Nephron progenitor cell (in vitro differentiated cells): ENCODE measurements at places on chromosomes 4 and X.

DNA sequence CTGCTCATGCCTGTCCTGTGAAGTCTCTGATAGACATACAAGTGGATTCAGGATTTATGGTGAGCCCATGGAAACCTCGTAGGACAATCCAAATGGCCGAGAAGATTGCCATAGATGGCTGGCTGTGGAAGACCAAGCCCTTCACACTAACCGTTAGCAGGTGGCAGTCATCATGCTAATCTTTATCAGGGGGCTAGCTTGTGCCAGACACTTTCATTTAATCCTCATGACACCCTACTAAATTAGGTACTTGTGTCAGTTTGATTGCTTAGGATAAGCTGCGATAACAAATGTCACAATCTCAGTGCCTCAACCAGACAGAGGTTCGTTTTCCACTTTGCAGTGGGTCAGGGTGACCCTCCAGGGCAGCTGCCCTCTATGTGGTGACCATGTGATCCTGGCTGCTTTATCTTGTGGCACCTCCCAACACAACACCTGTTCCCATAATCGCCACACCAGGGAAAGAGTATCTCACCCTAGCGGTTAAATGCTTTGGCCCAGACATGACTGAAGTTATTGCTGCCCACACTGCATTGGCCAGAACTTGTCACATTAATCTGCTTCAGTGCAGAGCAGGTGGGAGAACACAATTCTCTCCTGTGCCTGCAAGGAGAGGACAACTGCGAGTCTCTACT lies 60.8 kb downstream of the REPS2 start:
- DNase-seq = peak; percentile 11

- DNase-seq = no peak
These were observed 764.4 kb upstream of the PCDH10 start for GRCh38 chr4:132384709-132385108.

DNA sequence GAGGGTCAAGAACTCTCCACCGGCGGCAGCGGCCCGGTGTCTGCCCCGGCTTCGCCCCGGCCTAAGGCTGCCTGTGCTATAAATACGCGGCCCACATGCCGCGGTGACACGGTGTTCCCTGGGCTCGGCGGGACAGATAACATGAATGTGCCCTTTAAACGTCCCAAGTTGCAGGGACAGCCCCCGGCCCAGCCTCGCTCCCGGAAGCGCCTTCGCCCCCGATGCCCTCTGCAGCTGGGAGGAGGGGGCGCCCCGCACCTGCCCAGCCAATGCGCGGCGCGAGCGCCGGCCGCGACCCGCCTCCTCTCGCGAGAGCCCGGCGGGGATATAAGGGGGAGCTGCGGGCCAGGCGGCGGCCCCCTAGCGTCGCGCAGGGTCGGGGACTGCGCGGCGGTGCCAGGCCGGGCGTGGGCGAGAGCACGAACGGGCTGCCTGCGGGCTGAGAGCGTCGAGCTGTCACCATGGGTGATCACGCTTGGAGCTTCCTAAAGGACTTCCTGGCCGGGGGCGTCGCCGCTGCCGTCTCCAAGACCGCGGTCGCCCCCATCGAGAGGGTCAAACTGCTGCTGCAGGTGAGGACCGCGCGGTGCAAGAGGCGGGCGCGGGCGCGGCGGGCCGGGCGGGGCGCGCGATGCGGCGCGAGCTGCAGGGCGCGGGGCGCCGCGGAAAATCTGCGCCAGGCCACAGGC lies at the start of gene SLC25A4:
TSS of gene SLC25A4 (plus strand) at position 355 of the 689 bp plus-strand sequence. CDS start at position 462, 107 bp downstream.
- DNase-seq = peak; percentile 89

GRCh38 chr4:147855571-147856009 lies 123.7 kb downstream of the ARHGAP10 start:
- no peak for DNase-seq

- DNase-seq = no peak
These were observed 57.6 kb downstream of the RBM46 start for GRCh38 chr4:154838694-154839093.

GRCh38 chr4:151729731-151730559 lies 30.9 kb downstream of the GATB start:
- peak; percentile 22 for DNase-seq

- no peak for DNase-seq
These were observed 605.0 kb downstream of the GABRG1 start for GRCh38 chr4:45518832-45519231.

GRCh38 chrX:112846187-112846586 lies 5.6 kb upstream of the AMOT start:
- peak; percentile 29 for DNase-seq

- no peak for DNase-seq
These were observed 47.7 kb upstream of the RASGEF1B start for GRCh38 chr4:81519427-81519773.

DNA sequence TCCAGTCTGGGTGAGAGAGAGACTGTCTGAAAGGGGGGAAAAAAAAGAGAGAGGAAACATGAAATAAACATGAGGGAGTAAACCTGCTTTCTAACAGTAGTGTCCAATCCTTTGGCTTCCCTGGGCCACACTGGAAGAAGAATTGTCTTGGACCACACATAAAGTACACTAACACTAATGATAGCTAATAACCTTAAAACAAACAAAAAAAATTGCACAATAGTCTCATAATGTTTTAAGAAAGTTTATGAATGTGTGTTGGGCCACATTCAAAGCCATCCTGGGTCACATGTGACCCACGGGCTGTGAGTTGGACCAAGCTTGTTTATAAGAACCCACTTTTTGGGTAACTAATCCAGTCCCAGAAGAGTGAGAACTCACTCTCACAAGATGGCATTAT lies 30.3 kb downstream of the PDS5A start:
- no peak for DNase-seq

DNA sequence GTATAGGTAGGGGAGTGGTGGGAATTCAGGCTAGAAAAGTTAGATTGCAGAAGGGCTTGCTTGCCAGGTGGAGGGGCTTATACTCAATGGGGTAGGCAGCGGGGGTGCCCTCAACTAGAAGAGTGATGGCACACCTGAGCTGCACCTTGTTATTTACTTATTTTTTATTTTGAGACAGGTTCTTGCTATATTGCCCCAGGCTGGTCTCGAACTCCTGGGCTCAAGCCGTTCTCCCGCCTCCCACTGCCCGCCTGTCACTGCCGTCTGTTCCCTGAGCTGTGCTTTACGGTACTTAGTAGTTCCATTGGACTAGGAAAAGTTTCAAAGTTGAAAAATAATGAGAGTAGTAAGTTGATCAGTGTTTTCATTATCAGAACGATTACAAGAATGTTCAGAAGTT lies 2.0 kb downstream of the ZFX start:
- DNase-seq = no peak

DNA sequence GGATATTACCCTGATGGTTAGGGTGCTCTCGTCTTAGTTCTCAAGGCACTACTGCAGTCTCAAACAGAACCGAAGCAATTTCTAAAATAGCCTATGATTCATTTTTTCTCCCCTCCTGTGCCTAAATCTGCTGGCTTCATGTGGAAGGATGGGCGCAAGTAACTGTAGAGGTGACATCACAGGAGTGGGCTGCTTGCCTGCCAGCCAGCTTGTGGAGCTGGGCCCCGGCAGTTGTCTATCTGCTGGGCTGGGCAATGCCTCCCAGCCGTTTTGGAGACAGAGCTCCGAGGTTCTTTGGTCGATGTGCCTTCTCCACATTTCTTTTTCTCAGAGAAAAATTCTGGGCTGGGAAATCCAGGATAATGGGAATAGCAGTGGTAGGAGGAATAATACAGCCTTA lies 34.3 kb upstream of the CITED1 start:
- no peak for DNase-seq

DNA sequence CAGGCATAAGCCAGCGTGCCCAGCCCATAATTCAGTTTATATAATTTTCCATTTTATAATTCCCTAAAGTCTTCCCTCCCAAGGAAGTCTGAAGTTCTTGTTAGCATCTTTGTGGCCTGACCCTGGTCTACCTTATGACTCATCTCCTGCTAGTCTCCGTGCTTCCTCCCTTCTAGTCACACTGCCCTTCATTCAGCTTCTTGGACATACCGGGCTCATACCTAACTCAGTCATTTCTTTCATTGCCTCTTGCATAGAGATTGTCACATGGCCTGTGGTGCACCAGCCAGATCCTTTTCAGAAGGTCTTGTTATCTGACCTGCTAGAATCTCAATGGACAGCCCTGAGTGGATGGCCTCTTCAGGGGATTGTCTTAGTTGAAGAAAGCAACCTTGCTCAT lies 22.8 kb upstream of the MAML3 start:
- DNase-seq = no peak

DNA sequence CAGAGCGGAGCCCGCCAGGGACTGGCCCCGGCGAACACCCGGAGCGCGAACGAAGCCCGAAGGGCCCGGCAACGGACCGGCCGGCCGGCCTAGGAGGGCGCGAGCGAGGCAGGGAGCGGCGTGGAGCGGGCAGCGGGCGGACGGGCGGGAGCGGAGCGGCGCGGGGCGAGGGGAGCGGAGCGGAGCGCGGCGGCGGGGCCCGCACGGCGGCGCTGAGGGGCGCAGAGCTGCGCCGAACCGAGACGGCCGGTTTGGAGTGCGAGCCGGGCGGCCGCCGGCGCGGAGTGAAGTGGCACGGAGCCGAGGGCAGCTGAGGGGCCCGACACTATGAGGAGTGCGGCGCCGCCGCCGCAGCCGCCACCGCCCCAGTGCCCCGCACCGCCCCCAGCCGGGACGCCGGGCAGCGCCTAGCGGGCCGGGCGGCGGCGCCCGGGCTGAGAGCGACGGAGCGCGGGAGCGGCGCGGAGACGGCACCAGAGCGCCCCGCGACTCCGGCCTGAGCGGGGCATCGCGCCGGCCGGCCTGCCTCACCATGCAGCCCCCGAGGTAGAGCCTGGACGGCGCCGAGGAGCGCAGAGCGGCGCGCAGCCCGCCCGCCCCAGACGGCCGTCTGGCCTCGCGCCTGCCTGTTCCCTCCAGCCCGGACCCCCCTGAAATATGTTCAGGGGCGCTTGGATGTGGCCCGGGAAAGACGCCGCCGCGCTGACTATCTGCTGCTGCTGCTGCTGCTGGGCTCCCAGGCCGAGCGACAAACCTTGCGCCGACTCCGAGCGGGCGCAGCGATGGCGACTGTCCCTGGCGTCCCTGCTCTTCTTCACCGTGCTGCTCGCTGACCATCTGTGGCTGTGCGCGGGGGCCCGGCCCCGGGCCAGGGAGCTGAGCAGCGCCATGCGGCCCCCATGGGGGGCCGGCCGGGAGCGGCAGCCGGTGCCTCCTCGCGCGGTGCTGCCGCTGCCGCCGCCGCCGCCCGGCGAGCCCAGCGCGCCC lies 793 bp downstream of the NALF2 start:
- DNase-seq = peak; percentile 48

- DNase-seq = no peak
These were observed 208.2 kb downstream of the FAT4 start for GRCh38 chr4:125522992-125523391.

DNA sequence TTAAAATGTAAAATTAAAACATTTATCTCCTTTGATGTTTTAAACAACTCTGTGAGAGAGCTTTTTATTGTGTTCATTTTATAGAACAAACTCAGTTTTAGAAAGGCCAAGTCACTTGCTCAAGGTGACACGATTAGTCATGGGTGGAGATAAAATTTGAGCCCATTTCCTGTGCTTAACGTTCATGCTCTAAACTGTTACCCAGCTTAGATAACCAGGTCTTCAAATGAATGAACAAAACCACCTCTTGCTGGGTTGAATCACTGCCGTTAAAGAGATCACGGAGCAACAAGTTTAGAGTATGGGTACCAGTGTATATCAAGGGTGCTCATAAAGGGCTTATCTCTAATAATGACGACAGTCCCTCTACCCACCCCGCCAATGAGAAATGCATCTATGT lies 10.2 kb upstream of the CASK start:
- DNase-seq = no peak

DNA sequence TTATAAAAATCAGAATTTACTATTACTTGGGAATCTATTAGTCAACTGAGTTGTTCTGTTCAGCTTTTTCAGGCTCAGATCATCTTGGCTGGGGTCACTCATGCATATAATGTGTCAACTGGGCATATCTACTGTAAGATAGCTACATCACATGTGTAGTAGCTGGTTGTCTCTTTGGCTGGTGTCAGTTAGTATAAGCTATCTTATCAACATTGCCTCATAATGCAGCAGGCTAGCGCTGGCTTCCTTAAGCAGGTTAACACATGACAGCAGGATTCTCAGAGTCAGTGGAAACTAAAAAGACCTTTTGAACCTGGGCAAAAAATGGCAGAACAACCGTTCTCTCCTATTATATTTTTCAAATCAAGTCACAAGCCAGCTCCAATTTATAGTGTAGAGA lies 378.3 kb upstream of the PCDH10 start:
- no peak for DNase-seq

- DNase-seq = no peak
These were observed 456.1 kb downstream of the GRXCR1 start for GRCh38 chr4:43348591-43348990.

GRCh38 chr4:123503698-123504363 lies 107.2 kb downstream of the SPRY1 start:
- no peak for DNase-seq

GRCh38 chr4:113941836-113942235 lies 37.6 kb downstream of the ARSJ start:
- no peak for DNase-seq

- DNase-seq = no peak
These were observed 3.4 kb downstream of the UGT2B17 start for GRCh38 chr4:68572653-68573170.

DNA sequence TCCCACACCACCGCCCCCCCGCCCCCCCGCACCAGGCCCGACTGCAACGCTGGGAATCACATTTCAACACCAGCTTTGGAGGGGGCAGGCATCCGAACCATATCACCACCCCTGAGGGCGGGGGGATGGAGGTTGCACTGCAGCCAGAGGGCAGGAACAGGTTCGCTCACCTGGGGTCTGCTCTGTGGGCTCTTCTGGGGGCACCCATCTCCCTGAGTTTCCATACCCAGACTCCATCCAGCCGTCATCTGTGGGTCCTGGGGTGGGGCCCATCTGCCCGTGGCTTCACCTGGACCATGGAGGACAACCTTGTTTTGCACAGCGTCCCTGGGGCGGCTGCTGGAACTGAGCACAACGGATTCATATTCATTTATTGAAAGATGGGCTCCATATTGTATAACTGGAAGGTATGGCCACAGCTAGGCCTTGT lies 6.9 kb downstream of the PSAPL1 start:
- no peak for DNase-seq

- DNase-seq = no peak
These were observed 37.9 kb upstream of the TENM3 start for GRCh38 chr4:182205306-182205705.

GRCh38 chr4:58113126-58113525 lies 1002.9 kb upstream of the IGFBP7 start:
- DNase-seq = no peak

- peak; percentile 8 for DNase-seq
These were observed 287.0 kb upstream of the TET2 start for GRCh38 chr4:104859601-104860237.

- no peak for DNase-seq
These were observed 18.7 kb upstream of the ZNF185 start for GRCh38 chrX:152878976-152879755.

DNA sequence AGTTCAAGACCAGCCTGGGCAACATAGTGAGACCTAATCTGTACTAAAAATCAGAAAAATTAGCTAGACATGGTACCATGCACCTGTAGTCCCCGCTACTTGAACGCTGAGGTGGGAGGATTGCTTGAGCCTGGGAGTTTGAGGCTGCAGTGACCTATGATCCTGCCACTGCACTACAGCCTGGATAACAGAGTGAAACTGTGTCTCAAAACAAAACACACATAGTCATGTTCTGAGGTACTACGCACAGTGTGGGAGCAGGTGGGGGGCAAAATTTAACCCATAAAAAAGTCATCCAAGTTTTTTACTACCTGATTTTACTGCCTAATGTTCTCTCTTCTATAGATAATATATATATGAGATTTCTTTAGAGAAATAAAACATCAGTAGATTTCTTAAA lies 28.4 kb downstream of the HSPA4L start:
- no peak for DNase-seq

- DNase-seq = no peak
These were observed 44.9 kb upstream of the PRSS48 start for GRCh38 chr4:151231915-151232595.

- DNase-seq = no peak
These were observed 37.7 kb downstream of the NAA11 start for GRCh38 chr4:79288185-79288584.
